NCI-H1417 treated with DMSO at 0.1 percent for 48 hours (cell line): ENCODE measurements at places on chromosomes 4 and X.

- no peak for DNase-seq
Observed at GRCh38 chrX:151984328-151984727, 9.9 kb upstream of the GABRE start.

- DNase-seq: no peak
Observed at GRCh38 chr4:54586320-54586955, 71.3 kb upstream of the KIT start.

DNA sequence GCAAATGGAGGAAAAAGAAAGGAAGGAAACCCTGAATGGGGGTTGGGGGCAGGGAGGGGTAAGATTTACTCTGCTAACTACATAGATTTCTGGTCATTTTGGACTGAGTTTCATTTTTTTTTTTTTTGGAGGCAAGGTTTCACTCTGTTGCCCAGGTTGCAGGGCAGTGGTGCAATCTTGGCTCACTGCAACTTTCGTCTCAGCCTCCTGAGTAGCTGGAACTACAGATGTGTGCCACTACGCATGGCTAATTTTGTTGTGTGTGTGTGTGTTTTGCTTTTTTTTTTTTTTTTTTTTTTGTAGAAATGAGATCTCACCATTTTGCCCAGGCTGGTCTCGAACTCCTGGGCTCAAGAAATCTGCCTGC, 223.5 kb downstream of the APBB2 start:
- DNase-seq: no peak

- no peak for DNase-seq
Observed at GRCh38 chrX:48794911-48795515, 6.9 kb upstream of the HDAC6 start.

DNA sequence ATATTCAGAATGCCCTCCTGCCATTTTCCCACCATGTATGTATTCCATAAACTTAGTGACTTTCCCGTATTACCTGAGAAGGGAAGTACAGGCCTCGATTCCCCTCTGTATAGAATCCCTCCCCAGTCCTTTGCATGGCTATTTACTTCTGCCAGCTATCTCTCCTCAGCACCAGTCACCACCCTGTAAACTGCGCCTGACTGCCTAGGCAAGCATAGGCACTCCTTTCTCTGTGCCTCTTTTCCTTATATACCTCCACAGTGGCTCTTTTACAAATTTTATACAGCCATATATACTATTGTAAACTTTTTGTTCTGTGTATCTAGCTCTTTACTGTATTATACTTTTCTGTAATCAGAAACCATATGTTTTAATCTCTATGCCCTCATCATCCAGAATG, 130.9 kb upstream of the TET2 start:
- no peak for DNase-seq

DNA sequence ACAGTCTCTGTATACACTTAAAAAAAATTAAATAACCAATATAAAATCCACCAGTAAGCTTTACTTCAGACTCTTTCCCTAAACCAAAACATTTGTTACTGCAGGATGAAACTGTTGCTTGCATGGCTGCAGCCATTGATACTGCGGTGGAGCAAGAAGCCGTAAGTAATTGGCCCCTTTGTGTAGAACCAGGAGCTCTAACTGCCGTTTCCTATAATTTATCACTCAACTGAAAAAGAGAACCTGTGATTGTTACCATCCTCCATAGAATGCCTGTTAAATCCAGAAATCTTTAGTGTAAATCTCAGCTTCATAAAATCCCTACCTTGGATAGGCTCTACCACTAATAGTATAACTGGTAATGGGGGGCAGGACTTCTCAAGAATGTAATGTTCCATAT, 62.6 kb downstream of the KIF4A start:
- DNase-seq: no peak

DNA sequence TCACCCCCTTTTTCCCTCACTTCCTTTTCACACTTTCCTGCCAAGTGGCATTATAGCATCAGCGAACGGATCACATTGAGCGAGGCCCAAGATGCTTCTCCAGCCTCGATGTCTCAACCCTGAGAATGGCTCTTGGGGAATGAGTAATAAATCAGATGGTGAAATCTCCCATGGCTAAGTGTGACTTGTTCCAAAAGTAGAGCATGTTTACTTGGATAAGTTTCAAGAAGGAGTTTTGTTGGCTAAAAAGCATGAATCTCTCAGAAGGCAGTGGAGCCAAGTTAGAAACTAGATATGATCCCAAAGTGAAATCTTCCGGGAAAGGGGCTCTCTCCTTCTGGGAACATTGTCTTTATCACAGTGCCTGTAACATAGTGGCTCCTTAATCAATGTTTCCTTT, 316.3 kb downstream of the CAMK2D start:
- DNase-seq: no peak

GRCh38 chr4:137474711-137475301, 57.5 kb downstream of the PCDH18 start:
- DNase-seq: no peak

- no peak for DNase-seq
Observed at GRCh38 chrX:155094468-155095061, 23.3 kb downstream of the BRCC3 start.

DNA sequence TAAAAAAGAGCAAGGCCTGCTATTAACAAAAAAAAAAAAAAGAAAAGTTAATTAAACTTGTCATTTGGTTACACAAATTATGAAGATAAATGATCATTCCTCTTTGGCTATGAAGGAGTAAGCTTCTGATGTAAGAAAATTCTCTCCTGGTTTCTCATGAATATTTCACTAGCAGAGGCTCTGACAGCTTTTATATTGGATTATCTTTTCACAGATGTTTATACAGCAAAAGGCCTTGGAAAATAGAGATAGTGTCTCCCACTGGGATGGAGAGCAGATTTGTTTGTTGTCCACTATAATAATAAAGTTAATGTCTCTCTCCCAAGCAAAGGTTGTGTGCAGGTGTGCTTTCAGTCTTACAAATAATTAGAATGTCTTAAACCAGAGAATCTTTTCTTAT, 40.7 kb upstream of the PDGFC start:
- no peak for DNase-seq

DNA sequence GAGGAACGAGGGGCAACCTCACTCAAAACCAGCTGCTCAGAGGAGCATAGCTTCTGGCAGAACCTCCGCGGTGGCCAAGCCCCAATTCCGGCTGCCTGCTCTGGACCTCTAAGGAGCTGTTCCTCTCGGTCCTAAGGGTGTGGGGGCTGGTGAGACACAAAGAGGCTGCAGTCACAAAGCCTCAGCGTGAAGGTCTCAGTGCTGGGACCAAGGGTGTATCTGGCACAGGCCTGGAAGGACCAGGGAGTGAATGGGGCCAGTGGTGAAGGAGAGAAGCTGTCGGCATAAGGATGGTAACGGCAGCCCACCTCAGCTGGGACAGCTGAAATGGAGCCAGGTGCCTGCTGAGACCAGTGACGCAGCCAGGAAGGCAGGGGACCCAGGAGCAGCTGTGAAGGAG, 5.3 kb downstream of the PDE6B start:
- DNase-seq: no peak

DNA sequence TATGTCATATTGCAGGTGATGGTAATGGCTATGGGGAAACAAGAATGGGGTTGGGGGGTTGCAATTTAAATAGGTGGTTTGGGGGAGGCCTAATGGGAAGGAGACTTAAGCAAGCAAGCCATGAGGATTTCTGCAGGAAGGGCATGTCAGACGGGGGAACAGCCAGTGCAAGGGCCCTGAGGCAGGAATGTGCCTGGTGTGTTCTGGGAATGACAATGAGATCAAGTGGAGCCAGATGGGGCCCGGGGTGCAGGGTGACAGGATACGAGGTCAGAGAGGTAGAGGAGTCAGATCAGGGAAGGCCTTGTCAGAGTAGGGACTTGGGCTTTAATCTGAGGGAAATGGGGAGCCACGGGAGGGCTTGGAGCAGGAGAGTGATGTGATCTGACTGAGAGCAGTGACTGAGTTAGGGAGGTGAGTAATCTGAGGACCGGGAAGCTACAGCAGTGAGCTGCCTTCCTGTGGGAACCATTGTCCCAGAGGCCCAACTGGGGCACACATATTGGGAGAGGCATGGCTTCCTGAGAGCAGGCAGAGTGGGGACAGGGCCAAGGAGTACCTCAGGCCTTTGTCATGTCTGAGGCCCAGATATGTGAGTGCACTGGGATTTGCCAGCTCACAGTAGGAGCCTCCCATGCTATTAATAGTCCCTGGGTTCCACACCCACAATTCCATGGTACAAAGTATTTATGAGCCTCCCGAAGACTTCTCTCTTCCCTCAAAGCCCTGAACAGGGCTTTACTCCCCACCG, 139.8 kb downstream of the BCOR start:
- DNase-seq: no peak
